ENCODE measurements at places on chromosomes 5 and 9.

DNA sequence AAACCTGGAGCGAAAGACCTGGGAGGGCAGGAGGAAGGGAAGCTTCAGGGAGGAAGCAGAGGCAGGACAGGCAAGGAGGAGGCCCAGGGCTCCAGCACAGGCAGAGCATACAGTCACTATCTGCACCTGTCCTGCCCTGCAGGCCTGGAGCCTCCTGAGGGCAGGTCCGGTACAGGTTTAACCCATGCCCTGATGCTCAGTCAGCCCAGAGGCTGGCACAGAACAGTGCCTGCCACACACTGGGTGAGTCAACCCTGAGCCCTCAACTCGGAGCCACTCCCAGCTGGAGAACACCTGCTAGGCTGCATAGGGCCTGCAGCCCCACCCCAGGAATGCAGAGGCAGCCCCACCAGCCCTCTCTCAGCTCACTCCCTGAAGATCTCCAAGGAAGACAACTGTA is 161.5 kb upstream of the PHYKPL start:
- no peak for DNase-seq

DNA sequence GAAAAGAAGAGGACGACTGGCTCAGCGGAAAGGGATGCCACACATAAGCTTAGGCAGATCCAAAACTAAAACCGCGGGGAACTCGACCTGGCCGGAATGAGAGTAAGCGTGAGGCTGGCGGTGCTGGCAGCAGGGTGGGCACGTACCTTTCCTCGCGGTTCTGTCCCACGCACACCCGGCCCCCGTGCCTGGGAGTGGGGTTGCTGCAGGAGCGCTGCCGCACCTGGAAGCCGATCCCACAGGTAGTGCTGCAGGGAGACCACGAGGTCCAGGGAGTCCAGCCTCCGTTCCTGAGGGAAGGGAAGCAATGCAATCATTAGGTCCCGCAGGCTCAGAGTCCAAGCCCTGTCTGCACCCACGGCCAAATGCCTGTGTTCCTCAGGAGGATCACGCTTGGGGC is 427.0 kb downstream of the SEMA5A start:
- no peak for DNase-seq

- DNase-seq, result no peak
These were observed 51.0 kb upstream of the EGFLAM start for GRCh38 chr5:38207343-38207742.

GRCh38 chr9:114957558-114957957 is 27.2 kb upstream of the TNFSF8 start:
- DNase-seq, result no peak

DNA sequence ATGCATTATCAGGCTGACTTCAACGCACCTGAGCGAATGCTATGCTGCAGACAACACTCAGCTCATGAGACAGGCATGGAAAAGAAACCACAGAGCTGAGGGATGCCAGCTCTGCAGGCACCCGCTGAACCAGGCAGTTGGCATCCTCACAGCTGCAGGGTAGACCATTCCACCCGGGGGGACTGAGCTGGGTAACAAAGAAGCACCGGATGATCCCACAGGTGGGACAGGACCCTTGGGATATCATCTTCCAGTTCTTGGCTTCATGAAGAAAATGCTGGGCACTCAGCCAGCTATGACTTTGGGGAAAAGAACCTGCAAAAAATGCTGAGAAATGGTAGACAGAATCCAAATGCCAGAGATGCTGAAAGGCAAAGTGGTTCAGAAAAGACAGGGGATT is 9.6 kb downstream of the EPB41L4B start:
- DNase-seq, result no peak

Data from tibial artery (tissue), 4 donors.